ENCODE measurements at places on chromosomes 4 and X.

- DNase-seq = no peak
Measured at GRCh38 chr4:143199503-143199902, 14.8 kb downstream of the USP38 start.

DNA sequence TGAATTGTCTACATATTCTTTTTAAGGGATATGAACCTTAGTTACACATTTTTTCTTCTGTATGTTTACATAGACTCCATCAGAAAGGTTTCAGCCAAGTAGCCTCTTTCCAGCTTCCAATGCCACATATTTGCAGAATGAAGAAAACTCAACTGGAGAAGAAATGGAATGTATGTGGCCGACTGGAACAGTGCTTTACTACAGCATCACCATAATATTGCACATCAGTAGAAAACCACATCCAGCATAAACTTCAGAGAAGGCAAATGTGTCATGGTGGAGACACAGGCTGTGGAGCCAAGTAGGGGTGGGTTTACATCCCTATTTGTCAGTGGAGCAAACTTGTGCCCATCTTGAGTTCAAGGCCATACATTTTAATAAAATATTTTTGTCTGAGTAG is 204.8 kb upstream of the LDB2 start:
- DNase-seq = no peak

GRCh38 chrX:110722135-110722534 is 73.5 kb downstream of the CHRDL1 start:
- DNase-seq = no peak

DNA sequence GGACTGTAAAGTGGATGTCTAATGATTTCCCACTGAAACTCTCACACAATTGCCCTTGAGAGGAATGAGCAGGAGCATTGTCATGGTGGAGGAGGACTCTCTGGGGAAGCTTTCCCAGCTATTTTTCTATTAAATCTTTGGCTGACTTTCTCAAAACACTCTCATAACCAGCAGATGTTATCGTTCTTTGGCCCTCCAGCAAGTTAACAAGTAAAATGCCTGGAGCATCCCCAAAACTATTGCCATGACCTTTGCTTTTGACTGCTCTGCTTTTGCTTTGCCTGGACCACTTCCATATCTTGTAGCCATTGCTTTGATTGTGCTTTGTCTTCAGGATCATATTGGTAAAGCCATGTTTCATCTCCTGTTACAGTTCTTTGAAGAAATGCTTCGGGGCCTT is 120.2 kb upstream of the PDE5A start:
- DNase-seq = no peak

- DNase-seq = no peak
Measured at GRCh38 chrX:103187953-103188475, 26.9 kb upstream of the BEX4 start.

DNA sequence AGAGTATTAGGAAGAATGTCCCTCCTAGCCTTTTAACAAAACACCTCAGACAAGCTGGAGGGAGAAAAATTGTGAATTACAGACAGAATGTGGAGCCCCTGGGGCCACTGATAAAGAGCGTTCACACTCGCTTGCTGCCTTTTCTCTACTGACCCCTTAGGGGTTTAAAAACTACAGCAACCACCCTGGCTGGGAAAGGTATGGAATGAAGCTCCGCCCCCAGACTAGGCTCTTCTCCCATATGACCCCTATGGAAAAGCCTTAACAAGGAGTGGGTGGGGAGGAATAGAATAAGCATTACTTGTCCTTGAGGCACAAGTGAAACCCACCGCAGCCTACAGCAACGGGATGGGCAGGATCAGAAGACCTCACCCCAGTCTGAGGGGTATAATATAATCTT is 26.3 kb downstream of the ANKRD50 start:
- no peak for DNase-seq

- no peak for DNase-seq
Measured at GRCh38 chrX:39616098-39616729, 481.5 kb downstream of the BCOR start.

GRCh38 chrX:136185401-136186022 is 38.2 kb downstream of the FHL1 start:
- DNase-seq = no peak

- no peak for DNase-seq
Measured at GRCh38 chr4:19945501-19945900, 306.2 kb upstream of the SLIT2 start.

- no peak for DNase-seq
Measured at GRCh38 chrX:115968436-115969252, 201.9 kb upstream of the AGTR2 start.
